Thyroid gland (tissue), 4 donors: ENCODE measurements at places on chromosomes 13 and 19.

DNA sequence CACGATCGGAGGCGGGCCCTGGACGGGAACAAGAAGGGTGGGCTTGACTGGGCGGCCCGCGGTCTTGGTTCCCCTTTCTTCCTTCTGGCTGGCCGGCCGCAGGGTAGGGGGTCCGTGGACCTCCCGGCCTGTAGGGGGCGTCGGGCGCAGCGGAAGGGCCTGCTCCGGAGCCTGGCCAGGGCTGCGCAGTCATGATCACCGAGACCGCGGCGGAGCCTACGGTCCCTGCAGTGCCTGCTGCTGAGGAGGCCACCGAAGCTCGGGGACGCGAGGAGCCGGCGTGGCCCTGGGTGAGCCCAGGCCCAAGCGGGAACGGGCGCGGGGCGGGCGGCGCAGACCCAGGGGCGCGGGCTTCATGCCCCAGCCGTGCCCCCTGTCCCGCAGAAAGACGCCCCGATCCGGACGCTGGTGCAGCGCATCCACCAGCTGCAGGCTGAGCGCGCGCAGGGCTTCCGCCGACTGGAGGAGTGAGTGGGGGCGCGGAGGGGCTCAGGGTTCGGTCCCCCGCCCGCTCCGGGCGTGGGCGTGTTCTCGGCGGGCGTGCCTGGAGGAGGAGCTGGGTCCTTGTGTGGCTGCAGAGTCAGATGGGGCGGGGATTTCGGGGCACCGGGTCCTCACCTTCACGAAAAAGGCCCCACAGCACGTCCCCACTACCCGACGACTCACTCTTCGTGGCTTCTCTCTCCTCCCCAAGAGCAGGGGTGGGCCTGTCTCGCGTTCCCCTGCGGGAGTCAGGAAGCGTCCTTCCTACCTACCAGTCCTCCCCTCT, at the start of gene REX1BD:
REX1BD (plus strand) TSS at position 188 of the 769 bp plus-strand sequence; CDS start at position 192, 4 bp downstream.
- H3K36me3 ChIP-seq: no peaks in the 10 kb centered on the region
- H3K4me3 ChIP-seq: peak within 1 kb of the TSS; percentile 49
- peaks cover 9% of the 10 kb centered on the region for H3K4me1 ChIP-seq
- H3K27me3 ChIP-seq: no peaks in the 10 kb centered on the region

DNA sequence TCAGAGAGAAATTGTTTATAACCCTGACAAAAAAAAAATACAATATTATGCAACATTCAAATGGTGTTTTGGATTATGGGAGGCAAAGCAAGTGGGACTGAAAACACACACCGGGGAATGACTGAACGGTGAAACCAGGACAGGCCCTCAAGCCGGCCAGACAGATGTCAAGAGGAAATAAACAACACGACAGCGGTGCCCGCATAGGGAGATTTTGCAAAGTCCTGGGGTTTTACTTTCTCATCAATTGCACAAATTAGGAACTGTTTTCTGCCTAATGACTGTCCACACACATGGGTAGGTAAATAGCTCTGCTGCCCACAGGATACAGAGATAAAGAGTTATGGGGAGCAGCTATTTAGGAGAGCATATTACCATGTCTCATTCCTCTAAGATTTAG, 134.5 kb downstream of the IRS2 start:
- no peaks in the 10 kb centered on the region for H3K4me1 ChIP-seq
- no peak overlapping the region for H3K4me3 ChIP-seq
- H3K27ac ChIP-seq: no peak overlapping the region
- no peak for DNase-seq
- no peaks in the 10 kb centered on the region for H3K36me3 ChIP-seq
- H3K27me3 ChIP-seq: no peaks in the 10 kb centered on the region

DNA sequence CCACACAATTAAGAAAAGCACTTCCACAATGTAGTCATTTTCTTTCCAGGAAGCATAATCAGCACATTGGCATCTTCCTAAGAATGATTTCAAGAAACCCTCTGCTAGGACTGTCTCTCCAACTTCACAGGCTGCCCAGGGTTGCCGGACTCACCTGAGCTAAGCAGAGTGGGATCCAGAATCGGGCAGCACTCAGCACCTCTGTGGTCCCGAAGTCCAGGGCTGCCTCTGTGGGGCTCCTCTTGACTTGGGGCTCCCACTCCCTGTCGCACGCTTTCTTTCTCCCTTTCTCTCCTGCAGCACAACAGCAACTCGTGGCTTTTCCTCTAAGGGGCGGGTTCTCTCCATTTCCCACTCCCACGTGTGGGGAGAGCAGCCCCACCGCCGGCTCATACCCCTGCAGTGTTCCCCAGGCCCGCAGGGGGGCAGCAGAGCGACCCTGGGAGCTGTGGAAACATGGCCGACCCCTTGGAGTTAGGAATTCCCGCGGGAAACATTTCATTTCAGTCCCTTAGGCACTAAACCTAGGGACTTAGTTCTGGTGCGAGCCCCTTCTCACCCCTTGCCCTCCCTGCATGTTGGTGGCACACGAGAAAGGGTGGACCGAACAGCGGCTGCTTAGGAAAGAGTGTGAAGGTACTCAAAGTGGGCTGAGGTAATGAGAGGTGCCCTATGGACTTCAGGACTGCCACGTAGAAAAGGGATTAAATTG, at the start of gene TMEM272:
TMEM272 (minus strand) TSS at position 316 of the 712 bp plus-strand sequence. CDS start 6,647 bp downstream, outside the sequence.
- no peaks in the 10 kb centered on the region for H3K27me3 ChIP-seq
- H3K27ac ChIP-seq: no peak within 1 kb of the TSS
- no peak within 1 kb of the TSS for H3K4me3 ChIP-seq
- DNase-seq: peak; percentile 60

GRCh38 chr13:27007166-27007565, 164.4 kb downstream of the USP12 start:
- peaks cover 12% of the 10 kb centered on the region for H3K4me1 ChIP-seq
- DNase-seq: no peak
- no peak overlapping the region for H3K4me3 ChIP-seq
- no peaks in the 10 kb centered on the region for H3K27me3 ChIP-seq
- H3K36me3 ChIP-seq: no peaks in the 10 kb centered on the region
- H3K27ac ChIP-seq: no peak overlapping the region

DNA sequence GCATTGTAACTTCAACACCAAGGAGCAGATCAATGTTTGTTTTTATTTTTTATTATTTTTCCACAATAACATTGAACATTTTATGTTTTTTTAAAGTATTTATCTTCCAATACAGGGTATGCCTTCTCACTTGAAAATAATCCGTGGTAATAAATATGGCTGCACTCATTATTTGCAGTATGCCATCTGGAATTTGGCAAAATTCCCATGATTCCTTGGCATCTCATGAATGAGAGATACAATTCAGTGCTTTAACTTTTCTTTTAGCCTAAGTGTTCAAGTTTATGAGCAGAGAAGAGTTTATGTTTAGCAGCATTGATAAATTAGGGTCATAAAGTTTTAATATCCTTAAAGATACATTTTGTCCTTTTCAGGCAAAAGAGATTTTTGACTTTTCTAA, 1109.6 kb upstream of the ATXN8OS start:
- no peak overlapping the region for H3K27ac ChIP-seq
- H3K27me3 ChIP-seq: no peaks in the 10 kb centered on the region
- no peaks in the 10 kb centered on the region for H3K4me1 ChIP-seq
- DNase-seq: no peak
- no peaks in the 10 kb centered on the region for H3K36me3 ChIP-seq
- no peak overlapping the region for H3K4me3 ChIP-seq

DNA sequence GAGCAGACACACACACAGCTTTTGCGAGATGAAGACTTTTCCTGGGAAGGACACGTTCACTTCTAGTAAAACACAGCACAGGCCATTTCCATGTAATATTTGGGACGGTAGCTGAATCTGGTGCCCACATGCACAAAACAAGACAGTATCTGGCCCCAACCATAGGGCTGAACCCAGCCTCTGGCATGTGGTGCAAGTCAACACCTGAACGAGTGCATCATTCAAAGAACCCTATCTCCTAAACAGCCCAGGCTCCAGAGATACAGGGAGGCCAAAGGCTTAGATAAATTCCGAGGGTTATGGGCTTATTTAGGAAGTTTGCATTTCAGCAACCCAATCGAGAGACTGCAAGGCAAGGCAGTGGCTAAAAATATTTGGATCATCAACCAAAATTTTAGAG, 2.7 kb upstream of the TFDP1 start:
- DNase-seq: no peak
- H3K4me3 ChIP-seq: no peak overlapping the region
- peaks cover 4% of the 10 kb centered on the region for H3K4me1 ChIP-seq
- H3K27ac ChIP-seq: no peak overlapping the region
- H3K27me3 ChIP-seq: no peaks in the 10 kb centered on the region

GRCh38 chr13:43785650-43786471, 911 bp downstream of the ENOX1 start:
- peaks cover 4% of the 10 kb centered on the region for H3K27me3 ChIP-seq
- H3K36me3 ChIP-seq: no peaks in the 10 kb centered on the region
- H3K27ac ChIP-seq: no peak overlapping the region

GRCh38 chr19:679418-680286, 3.5 kb downstream of the FSTL3 start:
- H3K36me3 ChIP-seq: no peaks in the 10 kb centered on the region
- peak overlapping the region; percentile 72 for H3K4me3 ChIP-seq
- H3K4me1 ChIP-seq: peaks cover 17% of the 10 kb centered on the region
- H3K27me3 ChIP-seq: no peaks in the 10 kb centered on the region

DNA sequence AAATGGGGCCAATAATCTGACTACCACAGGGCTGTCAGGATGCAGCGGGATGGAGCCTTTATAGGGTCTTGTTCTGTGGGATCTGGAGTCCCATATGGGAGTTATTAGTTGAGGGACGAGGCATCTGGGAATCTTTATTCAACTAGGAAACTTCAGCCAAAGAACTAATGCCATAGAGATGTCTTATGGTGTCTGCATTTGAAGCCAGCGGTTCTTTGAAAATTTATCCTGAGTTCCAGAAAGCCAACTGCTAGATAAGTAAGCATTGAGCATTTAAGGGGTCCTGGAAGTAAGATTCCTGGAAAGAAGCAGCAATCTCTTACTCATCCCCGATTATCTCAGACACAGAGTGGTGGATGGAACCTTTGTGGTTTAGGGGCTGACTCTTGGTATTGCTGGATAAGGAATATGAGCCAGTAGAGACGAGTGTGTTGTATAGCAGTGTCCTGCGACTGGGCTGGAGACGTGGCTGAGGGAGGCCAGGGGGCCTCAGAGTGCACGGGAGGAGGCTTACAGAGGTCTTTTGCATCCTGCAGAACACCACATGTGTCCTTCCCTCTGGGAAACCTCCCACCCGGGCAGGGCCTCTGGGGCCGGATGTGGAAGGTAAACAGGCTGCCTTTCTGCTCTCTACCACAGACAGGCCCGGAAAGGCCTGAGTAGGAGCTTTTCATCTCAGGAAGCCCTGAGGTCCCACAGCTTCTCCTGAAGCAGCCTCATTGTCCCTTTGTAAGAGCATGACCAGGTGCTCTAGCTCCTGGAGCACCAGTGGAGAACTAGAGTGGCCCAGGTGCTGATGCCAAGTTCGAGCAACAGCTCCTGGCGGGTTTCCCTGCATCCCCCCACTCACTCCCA, 28.8 kb downstream of the ACTN4 start:
- no peak overlapping the region for H3K4me3 ChIP-seq
- H3K36me3 ChIP-seq: no peaks in the 10 kb centered on the region
- peaks cover 31% of the 10 kb centered on the region for H3K4me1 ChIP-seq
- no peak for DNase-seq

DNA sequence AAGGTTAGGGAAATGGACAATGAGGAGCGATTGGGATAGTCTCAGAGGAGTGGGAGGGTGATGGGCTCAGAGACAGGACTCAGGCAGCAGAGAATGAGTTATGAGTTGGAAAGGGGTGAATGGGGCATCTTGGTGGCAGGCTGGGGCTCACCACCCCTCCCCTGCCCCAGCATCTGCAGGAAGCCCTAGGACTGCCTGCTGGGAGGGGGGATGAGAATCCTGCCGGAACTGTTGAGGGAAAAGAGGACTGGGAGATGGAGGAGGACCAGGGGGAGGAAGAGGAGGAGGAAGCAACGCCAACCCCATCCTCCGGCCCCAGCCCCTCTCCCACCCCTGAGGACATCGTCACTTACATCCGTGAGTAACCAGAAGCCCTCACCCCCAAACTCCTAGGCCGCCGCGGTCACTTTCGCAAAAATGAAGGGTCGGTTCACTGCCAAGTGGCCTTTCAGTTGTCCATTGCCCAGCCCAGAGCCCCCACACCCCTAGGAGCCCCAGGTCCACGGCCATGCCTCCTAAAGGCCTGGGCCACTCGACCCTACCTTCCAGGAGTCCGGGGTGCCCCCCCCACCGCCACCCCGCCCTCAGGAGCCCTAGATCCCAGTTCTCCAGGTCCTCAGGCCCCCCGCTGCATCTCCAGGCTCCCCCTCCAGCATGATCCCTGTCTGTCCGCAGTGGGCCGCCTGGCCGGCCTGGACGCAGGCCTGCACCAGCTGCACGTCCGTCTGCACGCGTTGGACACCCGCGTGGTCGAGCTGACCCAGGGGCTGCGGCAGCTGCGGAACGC, 764 bp downstream of the CLEC11A start:
- no peak overlapping the region for H3K27ac ChIP-seq
- H3K4me3 ChIP-seq: peak overlapping the region; percentile 13
- peaks cover 25% of the 10 kb centered on the region for H3K4me1 ChIP-seq
- H3K27me3 ChIP-seq: no peaks in the 10 kb centered on the region

DNA sequence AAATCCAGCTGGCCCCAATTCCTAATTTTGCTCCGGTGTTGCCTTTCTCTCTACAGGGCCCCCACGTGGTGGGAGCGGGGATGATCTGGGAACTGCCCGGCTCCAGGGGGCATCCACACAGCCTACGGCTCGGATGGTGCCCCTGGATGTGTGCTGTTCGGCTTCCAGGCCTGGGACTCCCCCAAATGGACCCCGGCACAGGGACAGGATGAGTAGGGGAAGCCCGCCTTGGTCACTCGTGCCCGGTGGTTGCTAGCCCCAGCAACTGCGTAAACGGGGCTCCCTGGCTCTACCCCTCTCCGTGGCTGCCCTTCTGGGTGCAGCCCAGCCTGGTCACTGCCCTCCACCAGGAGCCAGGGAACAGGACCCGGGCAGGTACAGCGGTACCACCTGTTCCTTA, 111.5 kb downstream of the TEX26 start:
- H3K27me3 ChIP-seq: no peaks in the 10 kb centered on the region
- H3K36me3 ChIP-seq: no peaks in the 10 kb centered on the region
- no peak for DNase-seq
- peaks cover 19% of the 10 kb centered on the region for H3K4me1 ChIP-seq
- no peak overlapping the region for H3K27ac ChIP-seq

- H3K4me1 ChIP-seq: peaks cover 4% of the 10 kb centered on the region
- no peak overlapping the region for H3K27ac ChIP-seq
- no peaks in the 10 kb centered on the region for H3K27me3 ChIP-seq
- no peak for DNase-seq
- H3K36me3 ChIP-seq: no peaks in the 10 kb centered on the region
Observed at GRCh38 chr19:21850656-21851255, 14.8 kb upstream of the ZNF43 start.

GRCh38 chr13:79281339-79281747, 124.7 kb downstream of the RBM26 start:
- no peaks in the 10 kb centered on the region for H3K36me3 ChIP-seq
- H3K4me3 ChIP-seq: no peak overlapping the region
- no peaks in the 10 kb centered on the region for H3K4me1 ChIP-seq
- no peak overlapping the region for H3K27ac ChIP-seq
- DNase-seq: no peak

- no peak overlapping the region for H3K27ac ChIP-seq
- peak; percentile 64 for DNase-seq
- no peaks in the 10 kb centered on the region for H3K27me3 ChIP-seq
- H3K4me1 ChIP-seq: no peaks in the 10 kb centered on the region
- no peaks in the 10 kb centered on the region for H3K36me3 ChIP-seq
Observed at GRCh38 chr19:11881151-11881800, 6.3 kb upstream of the ZNF69 start.
